Hair follicular keratinocyte (primary cell): ENCODE measurements at places on chromosomes 7 and 10. TPM values are rescaled to one million over a fixed set of nuclear protein-coding genes. Genes with fewer than 3 reads are reported as not detected.

Gene RHOBTB1
- total RNA-seq = 1.4 and 2.3 TPM in 2 replicates

Gene C10orf53
- not detected in 2 replicates for total RNA-seq

Gene TMEM176B
- total RNA-seq = not detected in 2 replicates

Gene LIPM
- total RNA-seq = not detected in 2 replicates

Gene RINT1
- 12.0 and 12.5 TPM in 2 replicates for total RNA-seq

Gene ACSM6
- not detected in 2 replicates for total RNA-seq

Gene TMEM184A
- 0.34 and 0.39 TPM in 2 replicates for total RNA-seq

Gene CLDN4
- 0.53 and 1.5 TPM in 2 replicates for total RNA-seq

Gene FBXW4
- 14.4 and 16.2 TPM in 2 replicates for total RNA-seq

Gene BEND7
- 2.9 and 4.2 TPM in 2 replicates for total RNA-seq

Gene GPC2
- total RNA-seq = 0.30 and 1.1 TPM in 2 replicates

Gene TDRD1
- 0.31 and 0.76 TPM in 2 replicates for total RNA-seq

Gene SPDYE16
- total RNA-seq = not detected in 2 replicates

Gene TAC1
- total RNA-seq = not detected in 2 replicates

Gene CYP3A4
- not detected in 2 replicates for total RNA-seq

Gene SMO
- 6.5 and 7.5 TPM in 2 replicates for total RNA-seq

Gene SH3PXD2A
- 26.0 and 58.0 TPM in 2 replicates for total RNA-seq

Gene CLDN3
- not detected in 2 replicates for total RNA-seq

Gene VSTM4
- 0.11 TPM in 1 of 2 replicates, not detected in the other for total RNA-seq

Gene UCMA
- not detected in 2 replicates for total RNA-seq

Gene HTRA1
- 382 and 420 TPM in 2 replicates for total RNA-seq

Gene POU6F2
- total RNA-seq = not detected in 2 replicates

Gene SEMA4G
- 0.70 and 2.1 TPM in 2 replicates for total RNA-seq

Gene UCN3
- total RNA-seq = not detected in 2 replicates

Gene GRM3
- not detected in 2 replicates for total RNA-seq

Gene CRPPA
- 0.19 and 0.31 TPM in 2 replicates for total RNA-seq

Gene PAPSS2
- total RNA-seq = 3.1 and 4.4 TPM in 2 replicates

Gene TRIM73
- 0.08 TPM in 1 of 2 replicates, not detected in the other for total RNA-seq

Gene CALY
- total RNA-seq = not detected in 2 replicates

Gene SPDYE1
- total RNA-seq = not detected in 2 replicates

Gene IFIT1B
- total RNA-seq = not detected in 2 replicates

Gene EVX1
- not detected in 2 replicates for total RNA-seq

Gene CLCN1
- total RNA-seq = 0.08 TPM in 1 of 2 replicates, not detected in the other

Gene FAM25C
- 14.0 TPM in 1 of 2 replicates, not detected in the other for total RNA-seq

Gene APBB1IP
- not detected in 2 replicates for total RNA-seq

Gene CRYGN
- not detected in 2 replicates for total RNA-seq

Gene NUTM2E
- total RNA-seq = 0.30 TPM in 1 of 2 replicates, not detected in the other

Gene PRSS37
- not detected in 2 replicates for total RNA-seq

Gene SOSTDC1
- total RNA-seq = 0.46 TPM in 1 of 2 replicates, not detected in the other

Gene NPS
- not detected in 2 replicates for total RNA-seq

Gene SGMS1
- total RNA-seq = 37.7 and 39.9 TPM in 2 replicates

Gene RTKN2
- total RNA-seq = 0.70 and 0.99 TPM in 2 replicates

Gene ACTL6B
- total RNA-seq = not detected in 2 replicates

Gene PKD2L1
- total RNA-seq = not detected in 2 replicates
